ENCODE measurements at places on chromosomes 2 and 18.

DNA sequence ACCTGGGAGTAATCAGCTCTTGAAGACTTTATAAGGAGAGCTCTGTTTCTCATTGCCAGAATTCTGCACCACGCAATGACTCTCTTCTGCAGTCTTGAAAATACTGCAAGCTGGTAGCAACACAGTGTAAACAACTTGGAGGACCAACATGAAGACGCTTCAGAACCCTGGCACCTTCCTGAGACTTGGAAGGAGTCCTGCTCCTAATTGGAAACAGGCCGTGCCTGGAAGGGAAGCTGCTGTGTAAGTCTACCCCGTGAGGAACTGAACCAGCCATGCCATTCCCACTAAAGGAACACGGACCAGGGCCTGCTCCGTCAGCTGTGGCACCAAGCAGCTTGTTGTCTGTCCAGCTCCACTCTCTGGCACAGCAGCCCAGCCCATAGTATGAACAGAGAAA is 171.1 kb downstream of the PAX3 start:
- no peak for DNase-seq

DNA sequence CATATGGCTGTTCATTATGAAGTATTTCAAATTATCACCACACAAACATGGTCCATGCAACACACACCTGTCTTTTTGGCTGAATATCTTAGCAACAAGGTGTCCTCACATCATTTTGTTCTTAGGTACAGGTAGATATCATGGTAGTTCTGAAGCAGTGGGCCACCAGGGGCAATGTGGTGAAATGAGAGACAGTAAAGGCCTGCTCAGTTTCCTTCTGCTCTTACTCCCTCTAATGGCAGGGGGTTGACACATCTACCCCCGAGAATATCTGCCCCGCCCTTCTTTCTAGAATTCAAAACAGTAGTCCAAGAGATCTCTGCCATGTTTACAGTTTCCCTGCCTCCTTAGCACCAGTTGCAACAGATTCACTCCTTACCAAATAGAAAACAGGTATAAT is 147.0 kb upstream of the KLHL14 start:
- DNase-seq, result no peak

GRCh38 chr2:233053928-233054784 is 6.0 kb upstream of the INPP5D start:
- DNase-seq, result peak; percentile 54

DNA sequence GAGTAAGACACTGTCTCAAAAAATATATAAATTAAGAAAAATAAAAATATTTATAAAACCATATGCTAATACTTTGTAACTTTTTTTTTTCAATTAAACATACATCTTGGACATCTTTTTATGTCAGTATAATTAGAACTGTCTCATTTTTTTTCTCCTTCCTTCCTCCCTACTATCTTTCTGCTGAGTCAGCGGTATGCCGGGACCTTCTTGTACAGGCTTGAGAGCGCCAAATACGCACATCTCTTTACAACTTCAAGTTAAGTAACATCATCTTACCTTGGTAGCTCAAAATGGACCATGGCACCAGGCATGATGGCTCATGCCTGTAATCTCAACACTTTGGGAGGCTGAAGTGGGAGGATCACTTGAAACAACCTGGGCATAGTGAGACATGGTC is 153.4 kb downstream of the FAM161A start:
- no peak for DNase-seq

DNA sequence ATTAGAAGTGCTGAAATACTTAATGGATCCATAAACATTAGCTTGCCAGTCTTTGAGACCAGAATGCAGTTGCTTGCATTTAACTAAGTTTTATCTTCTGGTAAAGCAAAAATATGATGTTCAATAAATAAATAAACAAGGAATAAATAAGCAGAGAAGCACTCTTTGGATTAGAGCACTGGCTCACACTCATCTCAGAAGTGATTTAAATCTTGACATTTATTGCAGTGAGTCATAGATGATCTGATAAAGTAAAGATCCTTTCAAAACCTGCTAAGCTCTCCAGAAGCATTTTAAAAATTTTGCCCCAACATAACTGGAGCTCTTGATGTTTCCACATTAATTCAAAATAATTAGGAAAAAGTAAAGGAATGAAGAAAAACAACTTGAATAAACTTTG is 66.8 kb downstream of the KYNU start:
- DNase-seq, result no peak

DNA sequence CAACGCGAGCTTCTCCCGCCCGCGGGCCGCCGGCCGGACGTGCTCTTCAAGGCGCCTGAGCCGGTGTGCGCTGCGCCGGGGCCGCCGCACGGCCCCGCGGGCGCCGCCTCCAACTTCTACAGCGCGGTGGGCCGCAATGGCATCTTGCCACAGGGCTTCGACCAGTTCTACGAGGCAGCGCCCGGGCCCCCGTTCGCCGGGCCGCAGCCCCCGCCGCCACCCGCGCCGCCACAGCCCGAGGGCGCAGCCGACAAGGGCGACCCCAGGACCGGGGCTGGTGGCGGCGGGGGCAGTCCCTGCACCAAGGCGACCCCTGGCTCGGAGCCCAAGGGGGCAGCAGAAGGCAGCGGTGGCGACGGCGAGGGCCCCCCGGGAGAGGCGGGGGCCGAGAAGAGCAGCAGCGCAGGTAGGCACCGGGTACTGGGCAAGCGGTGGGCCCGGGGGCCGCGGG is 676 bp downstream of the HOXD11 start:
- DNase-seq, result no peak

DNA sequence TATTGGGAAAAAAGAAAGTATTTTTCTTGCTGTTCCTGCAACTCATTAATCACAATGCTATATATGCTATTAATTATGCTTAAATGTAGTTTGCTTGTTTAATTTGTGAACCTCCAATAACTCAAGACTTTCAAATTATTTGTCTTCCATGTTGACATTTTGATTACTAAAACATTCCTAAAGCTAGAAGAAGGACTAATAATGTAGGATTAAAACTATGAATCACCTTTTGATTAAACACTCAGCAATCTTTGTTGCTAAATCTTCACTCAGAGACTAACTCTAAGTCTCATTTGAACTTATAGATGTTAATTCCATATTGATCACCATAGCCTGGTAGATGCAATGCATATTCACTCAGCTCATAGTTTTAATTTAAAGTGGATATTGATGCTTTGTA is 524.6 kb upstream of the ZEB2 start:
- no peak for DNase-seq

DNA sequence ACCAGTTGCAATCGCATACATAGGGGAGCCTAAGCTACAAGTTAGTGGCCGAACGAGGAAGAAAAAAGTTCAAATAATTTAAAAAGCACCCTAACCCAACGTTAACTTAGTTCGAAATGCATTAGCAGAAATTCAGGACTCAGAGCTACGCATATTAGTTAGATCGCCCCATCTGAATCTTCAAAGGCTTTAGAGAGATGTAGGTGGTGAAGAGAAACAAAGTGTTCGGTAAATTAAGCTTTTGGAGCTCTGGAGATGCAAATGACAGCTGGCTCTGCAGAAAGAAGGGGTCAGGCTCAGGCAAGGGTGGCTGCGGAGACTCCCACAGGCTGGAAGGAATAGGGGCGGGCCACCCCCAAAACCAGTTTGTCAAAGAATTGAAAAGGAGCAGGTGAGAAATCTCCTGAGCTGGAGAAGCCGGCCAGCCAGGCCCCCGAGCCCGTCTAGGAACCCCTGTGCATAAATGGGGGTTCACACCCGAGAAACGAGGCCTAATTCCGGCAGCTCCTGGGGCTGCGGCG is 621 bp downstream of the TXNL1 start:
- DNase-seq, result no peak

- DNase-seq, result no peak
These were observed 16.4 kb upstream of the RBM44 start for GRCh38 chr2:237782181-237782580.

DNA sequence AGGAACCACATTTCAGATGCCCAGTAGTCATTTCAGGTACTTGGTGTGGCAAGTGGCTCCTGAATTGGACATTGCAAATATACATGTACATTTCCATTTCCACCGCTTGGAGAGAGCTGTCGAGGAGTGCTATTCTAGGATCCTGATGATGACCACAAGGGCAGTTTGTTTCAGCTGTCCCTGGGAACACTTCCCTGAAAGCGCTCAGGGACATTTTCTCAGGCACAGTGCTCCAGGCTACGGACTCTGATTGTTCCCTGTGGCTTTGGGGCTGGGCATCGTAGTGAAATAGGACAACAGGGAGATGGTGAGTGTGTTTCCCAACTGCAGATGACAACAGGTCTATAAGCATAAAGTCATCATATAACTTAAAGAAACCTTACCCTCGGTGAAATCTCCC is 3.1 kb downstream of the DBI start:
- no peak for DNase-seq

GRCh38 chr18:22132763-22133162 is 36.6 kb upstream of the GATA6 start:
- DNase-seq, result no peak

- no peak for DNase-seq
These were observed 150.6 kb downstream of the HRH4 start for GRCh38 chr18:24611075-24611474.

GRCh38 chr2:86368161-86368824 is 30.9 kb upstream of the REEP1 start:
- DNase-seq, result peak; percentile 12

- DNase-seq, result no peak
These were observed 130.6 kb downstream of the LTBP1 start for GRCh38 chr2:33077311-33077710.

DNA sequence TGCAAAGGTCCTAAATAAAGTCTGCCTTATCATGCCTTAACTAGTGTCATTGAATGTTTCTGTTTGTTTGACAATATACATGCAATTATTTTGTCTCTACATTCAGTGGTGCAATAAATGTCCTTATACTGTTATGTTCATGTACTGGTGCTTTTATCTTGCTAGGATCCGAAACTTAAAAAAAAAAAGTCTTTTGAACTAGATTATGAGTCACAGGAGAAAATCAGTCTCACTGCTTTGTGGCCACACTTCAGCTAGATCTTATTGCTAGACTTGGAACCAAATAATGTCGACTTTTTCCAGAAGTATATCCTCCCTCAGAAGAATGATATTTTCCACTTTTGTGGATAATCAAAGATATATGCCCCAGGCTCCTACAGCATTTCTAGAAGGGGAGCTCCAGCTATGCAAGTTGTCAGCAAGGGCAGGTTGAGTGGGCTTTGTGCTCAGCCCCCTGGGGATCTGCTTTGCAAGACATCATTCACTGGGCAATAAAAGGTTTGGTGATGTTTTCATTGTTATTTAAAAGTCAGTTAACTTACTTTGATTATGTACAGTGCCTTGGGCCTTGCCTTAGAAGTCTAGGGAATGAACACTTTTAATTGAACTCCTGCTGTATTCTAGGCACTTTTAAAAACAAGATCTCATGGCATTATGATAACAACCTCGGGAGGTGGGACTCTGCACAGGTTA is 157.1 kb upstream of the LRRTM1 start:
- DNase-seq, result no peak
